ENCODE measurements at places on chromosomes 3 and 15. TPM values are rescaled to one million over a fixed set of nuclear protein-coding genes. Genes with fewer than 3 reads are reported as not detected.

GRCh38 chr3:196994056-196994455 is 25.4 kb upstream of the PIGZ start:
- H3K36me3 ChIP-seq: no peaks in the 10 kb centered on the region
- no peak overlapping the region for H3K4me3 ChIP-seq
- H3K4me1 ChIP-seq: no peaks in the 10 kb centered on the region

DNA sequence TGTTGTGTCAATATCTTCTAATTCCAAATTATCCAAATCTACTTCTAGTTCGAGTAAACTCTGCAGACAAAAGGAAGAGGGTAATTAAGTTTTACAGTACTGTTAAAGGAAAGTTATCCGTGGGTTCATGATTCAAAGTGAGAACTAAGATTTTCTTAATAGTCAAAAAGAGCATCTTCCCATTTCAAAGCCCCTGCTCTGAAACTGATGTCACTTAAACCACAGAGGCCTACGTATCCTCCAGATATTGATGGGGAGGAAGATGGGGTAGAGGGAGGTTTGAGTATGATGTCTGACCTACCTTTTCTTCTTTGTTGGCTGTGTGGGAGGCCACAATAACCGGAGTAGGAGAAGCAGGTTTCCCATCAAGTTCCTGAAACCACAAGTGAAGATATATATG is 14.1 kb downstream of the MRPS22 start:
- H3K27ac ChIP-seq: no peak overlapping the region
- no peak for DNase-seq
- peaks cover 35% of the 10 kb centered on the region for H3K36me3 ChIP-seq
- no peak overlapping the region for H3K4me3 ChIP-seq

DNA sequence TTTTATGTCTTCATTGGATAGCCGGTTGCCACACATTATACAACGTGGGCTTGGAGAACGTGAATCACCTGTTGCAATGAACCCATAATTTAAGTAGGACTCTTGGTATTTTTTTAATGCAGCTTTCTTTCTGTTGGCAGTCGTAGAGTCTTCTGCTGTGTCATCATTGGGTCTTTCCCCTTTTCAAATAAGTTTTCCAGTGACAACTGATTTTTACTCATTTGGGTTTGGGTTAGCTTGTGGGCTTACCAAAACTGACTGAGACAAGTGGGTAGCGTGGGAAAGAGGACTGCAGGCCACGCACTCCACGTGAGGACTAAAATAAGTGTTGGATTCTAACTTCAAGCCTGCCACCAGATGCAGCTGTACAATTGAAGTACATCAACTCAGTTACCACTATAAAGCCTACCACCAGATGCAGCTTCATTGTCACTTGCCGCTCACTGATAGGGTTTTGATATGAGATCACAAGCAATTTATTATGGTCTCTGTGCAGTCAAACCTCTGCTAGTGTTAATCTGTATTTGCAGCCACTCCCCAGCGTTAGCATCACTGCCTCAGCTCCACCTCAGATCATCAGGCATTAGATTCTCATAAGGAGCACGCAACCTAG is 6.4 kb upstream of the CAPN7 start:
- no peaks in the 10 kb centered on the region for H3K4me1 ChIP-seq
- DNase-seq: no peak
- H3K36me3 ChIP-seq: no peaks in the 10 kb centered on the region
- no peak overlapping the region for H3K27ac ChIP-seq
- no peak overlapping the region for H3K4me3 ChIP-seq

DNA sequence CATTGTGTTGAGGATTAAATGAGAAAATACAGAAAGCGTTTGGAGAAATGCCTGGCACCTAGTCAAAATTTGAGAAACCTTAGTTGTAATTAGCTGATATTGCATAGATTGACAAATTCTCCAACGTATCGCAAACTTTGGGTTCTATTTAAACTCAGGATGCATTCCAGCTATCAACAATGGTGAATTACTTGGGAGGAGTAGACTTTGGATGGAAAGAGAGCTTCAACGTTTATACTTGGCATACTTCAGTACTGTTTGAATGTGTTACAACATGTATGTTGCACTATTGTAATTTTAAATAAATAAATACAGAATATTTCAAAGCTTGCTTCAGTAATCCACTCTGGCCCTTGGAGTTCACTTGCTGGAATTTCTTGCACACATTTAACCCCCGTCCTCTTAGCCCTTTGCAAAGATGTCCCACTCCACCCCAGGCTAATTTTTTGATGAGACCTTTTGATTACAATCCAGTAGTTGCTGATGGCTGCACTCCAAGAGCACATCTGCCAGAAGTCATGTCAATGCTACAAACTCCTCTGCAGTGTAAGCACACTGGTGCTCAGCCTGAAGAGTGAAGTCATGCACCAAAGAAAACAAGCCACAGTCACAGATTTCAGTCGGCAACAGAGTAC is 4.7 kb upstream of the DIS3L start:
- no peak overlapping the region for H3K4me3 ChIP-seq
- DNase-seq: peak; percentile 90
- peaks cover 43% of the 10 kb centered on the region for H3K4me1 ChIP-seq
- H3K27ac ChIP-seq: no peak overlapping the region

DNA sequence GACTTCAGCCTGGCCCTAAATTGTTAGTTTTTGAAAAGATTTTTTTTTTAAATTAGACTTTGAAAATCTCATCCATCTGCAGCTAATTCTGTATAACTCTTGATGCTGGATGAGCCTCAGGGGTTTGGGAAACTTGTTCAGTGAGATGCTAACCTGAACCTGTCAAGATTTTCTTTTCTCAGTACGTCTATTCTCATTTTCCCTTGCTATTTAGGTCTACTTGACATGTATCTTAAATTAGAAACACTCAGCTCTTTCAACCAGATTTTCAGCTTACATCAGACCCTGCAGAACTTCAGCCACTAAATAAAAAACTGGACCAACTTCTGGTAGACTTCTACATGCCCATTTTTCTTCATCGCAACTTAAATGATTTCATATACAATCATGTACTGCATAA is 61.4 kb downstream of the MFSD1 start:
- H3K36me3 ChIP-seq: no peaks in the 10 kb centered on the region
- no peak overlapping the region for H3K27ac ChIP-seq
- no peaks in the 10 kb centered on the region for H3K27me3 ChIP-seq

GOLGA6D gene
- not detected for total RNA-seq

IRAK2 gene
- 6.8 TPM for total RNA-seq

SMAD3 gene
- 32.8 TPM for total RNA-seq

DLL4 gene
- total RNA-seq: 17.9 TPM

CCDC39 gene
- 5.1 TPM for total RNA-seq
